CD4-positive, alpha-beta T cell (primary cell): ENCODE measurements at places on chromosomes 1 and 21.
A peak's percentile ranks its signal among the peaks of the same experiment; 100 is the strongest.

- peak; percentile 43 for DNase-seq
These were observed at the start of gene ITLN2 for GRCh38 chr1:160954158-160955104. ITLN2 (minus strand) TSS chr1:160954809; CDS start chr1:160954741, 68 bp downstream.

GRCh38 chr1:27574001-27574781 is 29.8 kb downstream of the AHDC1 start:
- DNase-seq = no peak

DNA sequence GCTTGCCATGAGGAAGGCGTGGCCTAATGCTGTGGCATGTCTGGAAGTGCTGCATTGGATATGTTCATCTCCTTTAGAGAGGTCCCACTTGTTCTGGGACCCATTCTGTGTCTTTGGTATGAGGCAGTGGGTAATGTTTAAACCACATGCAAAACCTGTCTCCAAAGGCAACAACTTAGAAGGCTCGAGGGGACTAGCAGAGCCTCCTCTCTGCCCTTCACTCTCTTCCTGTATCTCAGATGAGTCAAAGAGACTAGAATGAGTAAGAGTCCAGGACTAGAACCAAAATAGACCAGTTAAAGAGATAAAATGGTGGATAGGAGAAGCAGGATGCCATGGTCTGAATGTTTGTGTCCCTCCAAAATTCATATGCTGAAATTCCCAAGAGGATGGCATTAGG is 220.8 kb upstream of the KIAA0040 start:
- DNase-seq = no peak

- no peak for DNase-seq
These were observed 529.8 kb downstream of the KIF26B start for GRCh38 chr1:245684571-245684970.

DNA sequence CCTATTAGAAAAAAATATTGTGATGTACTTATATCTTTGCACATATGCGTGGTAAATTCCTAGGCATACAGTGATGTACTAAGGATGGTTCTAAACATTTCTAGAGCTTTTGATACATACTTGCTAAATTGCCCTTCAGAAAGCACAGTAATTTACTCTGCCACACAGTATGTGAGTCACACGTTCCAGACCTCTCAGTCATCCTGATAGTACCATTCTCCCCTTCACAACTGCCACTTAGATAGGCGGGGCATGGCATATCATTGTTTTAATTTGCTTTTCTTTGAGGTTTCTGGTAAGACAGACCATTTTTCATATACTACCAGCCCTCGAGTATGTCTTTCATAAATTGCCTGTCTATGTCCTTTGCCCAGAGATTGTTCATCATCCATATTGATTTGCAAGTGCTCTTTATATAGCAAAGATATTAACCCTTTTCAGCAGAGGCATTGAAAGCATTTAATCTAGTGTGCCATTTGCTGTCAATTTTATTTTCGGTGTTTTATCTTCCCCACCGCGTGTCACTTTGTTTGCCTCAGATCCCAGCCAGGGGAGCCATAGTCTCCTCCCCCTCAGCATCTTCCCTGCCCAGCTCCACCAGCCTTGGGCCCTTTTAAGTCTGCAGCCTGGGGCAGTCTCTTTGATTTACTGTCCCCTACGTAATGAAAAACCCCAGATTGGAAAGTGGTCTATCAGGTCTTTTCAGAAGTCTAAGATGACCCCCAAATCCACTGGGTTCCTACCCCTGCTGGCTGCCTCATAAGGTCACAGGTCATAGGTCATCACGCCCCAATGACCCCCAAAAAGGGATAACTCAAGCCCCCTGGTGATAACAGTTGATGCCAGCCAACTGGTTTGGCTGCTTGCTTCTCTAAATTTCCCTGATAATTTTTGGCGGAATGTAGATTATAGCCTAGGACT is 11.8 kb upstream of the PAX7 start:
- no peak for DNase-seq

- DNase-seq = no peak
These were observed 156.8 kb downstream of the GABPA start for GRCh38 chr21:25891596-25891995.

- DNase-seq = no peak
These were observed 1.7 kb upstream of the ZNF691 start for GRCh38 chr1:42844592-42845140.

GRCh38 chr1:84505493-84506001 is 639 bp upstream of the SPATA1 start:
- no peak for DNase-seq

DNA sequence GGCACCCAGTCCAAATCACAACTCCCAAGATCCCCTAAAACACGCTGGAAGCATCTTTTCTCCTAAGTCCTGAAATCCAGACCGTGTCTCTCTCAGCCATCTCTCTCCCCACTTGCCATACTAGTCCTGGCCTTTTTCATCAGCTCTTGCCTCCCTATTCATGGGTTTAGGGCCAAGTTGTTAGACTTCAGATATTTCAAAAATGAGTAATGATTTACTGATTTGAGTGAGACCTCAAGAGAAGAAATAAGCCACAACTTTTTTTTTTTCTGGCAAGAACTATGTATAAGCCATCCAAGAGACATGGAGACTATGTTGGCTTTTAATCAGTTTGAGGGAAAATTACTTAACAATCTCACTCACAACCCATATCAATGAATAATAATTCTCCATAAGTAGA is 62.5 kb downstream of the TBX15 start:
- no peak for DNase-seq

DNA sequence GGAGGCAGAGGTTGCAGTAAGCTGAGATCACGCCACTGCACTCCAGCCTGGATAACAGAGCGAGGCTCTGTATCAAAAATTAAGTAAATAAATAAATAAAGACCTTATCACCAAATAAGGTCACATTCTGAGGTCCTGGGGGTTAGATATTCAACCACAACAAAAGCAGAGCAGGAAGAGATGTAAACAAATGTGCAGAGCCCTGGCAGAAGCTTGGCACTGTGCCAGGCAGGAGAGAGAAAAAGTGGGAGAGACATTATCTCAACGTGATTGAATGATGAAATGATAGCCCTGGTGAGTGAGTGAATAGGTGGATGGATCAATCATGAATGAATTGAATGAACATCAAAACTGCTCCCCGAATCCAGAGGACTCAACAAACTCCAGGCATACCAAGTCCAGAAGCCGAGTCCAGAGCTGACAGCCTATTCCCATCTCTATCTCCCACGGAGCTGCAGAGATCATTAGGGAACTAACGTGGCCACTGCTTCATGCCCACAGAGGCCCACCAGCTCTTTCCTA is 150.7 kb downstream of the TOMM20 start:
- no peak for DNase-seq

DNA sequence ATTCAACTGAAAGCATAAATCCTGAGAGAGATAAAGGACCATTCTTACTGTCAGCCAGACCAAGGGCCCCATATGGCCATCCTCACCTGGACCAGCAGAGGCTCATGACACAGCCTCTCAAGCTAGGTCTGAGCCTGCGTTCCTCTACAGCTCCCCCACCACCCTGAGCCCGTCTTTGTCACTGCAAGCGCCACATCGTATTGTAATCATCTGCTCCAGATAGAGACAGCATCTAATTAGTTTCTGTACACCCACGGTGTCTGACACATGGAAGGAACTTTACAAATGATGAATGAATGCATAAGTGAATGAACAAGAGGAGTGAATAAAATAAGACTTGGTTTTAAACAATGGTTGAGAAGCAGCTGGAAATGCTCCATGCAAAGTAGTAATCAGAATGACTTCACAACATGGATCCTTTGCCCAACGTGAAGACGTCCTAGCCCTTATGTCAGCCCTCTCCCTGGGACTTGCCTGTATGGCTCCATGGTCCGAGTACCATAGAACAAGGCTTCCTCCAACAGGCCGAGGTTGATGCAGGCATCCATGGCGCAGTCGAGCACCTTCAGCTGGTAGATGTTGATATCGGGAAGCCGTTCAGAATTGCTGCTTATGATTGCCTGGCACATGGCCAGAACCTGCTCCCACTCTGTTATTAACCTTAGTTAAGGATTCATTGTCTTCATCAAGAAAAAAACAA is 648.9 kb downstream of the SMYD3 start:
- DNase-seq = no peak

DNA sequence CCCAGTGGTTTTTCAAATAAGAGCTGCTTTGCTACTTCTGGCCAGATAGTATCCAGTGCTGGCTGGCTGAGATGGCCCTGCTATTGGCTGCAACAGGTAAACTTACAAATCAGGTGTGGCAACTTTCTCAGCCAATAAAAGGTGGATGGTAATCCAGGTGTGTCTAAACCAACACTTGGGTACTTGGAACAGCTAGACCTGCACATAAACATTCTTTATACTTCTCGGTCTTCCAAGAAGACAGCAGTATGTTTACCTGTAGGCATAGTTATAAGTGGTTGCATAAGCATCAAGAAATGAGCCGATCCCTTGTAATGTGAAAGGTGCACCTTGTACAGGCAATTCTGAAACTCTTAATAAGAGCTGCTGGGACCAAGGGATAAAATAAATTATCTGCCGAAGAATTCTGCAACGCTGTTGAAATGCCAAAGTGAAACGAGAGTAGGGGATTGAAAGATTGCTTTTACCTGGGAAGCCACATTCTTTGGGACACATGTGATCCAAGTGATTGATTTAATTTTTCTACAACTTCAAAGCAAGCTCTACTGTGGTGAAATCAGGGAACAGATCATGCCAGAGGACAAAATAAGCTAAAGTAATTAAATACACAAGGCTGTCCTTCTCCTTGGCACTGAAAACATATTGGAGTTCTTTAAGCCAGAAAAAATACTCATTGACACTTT is at the start of gene CLDN8:
CLDN8 (minus strand) TSS at position 57 of the 683 bp plus-strand sequence. CDS start 172 bp downstream, outside the sequence.
- no peak for DNase-seq

GRCh38 chr1:190373705-190374336 is 103.8 kb downstream of the BRINP3 start:
- DNase-seq = no peak

- DNase-seq = no peak
These were observed 20.2 kb downstream of the LHX9 start for GRCh38 chr1:197937381-197937780.

DNA sequence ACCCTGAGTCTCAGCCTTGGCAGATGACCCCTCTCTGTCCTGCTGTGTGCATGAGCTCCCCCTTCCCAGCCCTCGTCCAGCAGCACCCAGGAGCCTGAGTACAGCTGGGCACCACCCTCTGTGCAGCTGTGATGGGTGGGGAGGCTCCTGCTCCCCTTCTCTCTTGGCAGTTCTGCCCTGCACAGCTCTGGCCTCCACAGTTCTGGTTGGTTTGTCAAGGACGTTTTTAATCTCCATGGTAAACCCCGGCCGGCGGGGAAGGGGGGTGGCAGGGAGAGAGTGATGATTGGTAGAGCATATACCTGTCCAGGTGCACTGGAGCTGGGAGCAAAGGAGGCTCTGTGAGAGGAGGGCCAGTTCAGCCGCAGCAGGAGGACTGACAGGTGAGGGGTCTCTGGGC is at the start of gene CLCNKA:
CLCNKA (plus strand) TSS at position 356 of the 400 bp plus-strand sequence. CDS start 584 bp downstream, outside the sequence.
- DNase-seq = no peak

GRCh38 chr1:110760321-110760720 is 85.6 kb upstream of the KCNA3 start:
- no peak for DNase-seq

DNA sequence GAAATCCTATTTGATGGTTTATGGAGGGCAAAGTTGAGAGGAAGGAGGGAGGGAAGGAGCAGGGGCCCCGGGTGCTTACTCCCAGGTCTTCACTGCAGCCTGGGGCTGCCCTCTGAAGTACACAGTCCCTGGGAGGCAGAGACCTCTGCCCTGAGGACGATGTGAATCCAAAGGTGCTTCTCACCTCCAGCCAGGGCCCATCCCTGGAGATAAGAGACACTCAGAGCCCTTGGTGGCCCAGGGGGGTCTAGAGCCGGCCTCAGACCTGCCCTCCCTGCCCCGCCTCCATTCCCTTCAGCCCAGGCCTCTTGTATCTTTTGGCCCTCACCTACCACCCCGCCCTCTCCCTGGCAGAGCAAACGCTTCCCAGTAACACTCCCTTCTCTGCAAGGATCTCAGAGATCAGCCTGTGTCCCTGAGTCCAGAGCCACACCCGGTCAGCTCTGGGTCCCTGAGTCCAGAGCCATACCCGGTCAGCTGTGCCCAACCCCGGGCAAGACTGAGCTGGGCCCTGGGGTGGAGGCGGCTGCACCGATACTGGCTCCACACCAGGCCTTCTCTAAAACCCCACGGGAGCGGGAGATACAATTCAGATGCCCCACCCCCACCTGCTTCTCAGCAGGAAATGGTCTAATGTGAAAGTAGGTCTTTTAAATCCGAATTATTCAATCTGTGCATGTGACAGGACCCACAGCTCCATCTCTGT is 3.6 kb upstream of the GNB1 start:
- DNase-seq = no peak

DNA sequence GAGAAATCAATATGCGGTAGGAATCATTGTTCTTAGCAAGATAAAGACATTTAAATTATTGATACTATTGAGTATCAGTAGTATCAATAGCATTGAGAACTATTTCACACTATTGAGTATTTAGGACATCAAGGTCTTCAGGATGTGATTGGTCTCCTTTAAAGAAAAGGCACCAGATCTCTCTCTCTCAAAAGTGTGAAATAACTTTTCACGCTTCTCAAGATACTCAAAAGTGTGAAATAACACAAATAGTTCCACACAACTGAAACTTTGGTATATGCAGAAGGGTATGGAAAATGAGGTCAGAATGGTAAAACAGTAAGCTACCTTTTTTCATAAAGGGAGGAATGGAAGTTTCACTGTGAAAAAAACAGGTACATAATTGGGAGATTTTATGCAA is 6.7 kb upstream of the PYHIN1 start:
- no peak for DNase-seq

- no peak for DNase-seq
These were observed 55.9 kb downstream of the NENF start for GRCh38 chr1:212488436-212489283.

- no peak for DNase-seq
These were observed 94.6 kb downstream of the FGGY start for GRCh38 chr1:59391212-59392179.

GRCh38 chr1:17525996-17526686 is 13.4 kb upstream of the ARHGEF10L start:
- no peak for DNase-seq

DNA sequence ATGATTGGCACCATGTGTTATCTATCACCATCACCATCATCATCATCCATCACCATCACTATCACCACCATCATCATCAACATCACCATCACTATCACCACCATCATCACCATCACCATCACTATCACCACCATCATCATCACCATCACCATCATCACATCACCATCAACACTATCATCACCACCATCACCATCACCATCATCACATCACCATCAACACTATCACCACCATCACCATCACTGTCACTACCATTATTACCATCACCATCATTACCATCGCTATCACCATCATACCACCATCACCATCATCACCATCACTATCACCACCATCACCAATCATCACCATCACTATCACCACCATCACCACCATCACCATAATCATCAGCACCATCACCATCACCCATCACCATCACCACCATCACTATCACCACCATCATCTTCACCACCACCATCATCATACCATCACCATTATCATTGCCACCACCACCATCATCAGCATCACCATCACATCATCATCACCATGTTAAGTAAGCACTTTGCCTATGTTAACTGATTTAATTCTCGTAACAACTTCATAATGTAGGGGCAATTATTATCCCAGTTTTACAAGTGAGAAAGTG is 112.8 kb downstream of the LIPI start:
- DNase-seq = no peak

GRCh38 chr21:46424039-46424591 is 34.6 kb upstream of the DIP2A start:
- DNase-seq = peak; percentile 7
